Osteocyte (in vitro differentiated cells): ENCODE measurements at places on chromosomes 11 and 22. TPM values are rescaled to one million over a fixed set of nuclear protein-coding genes. Genes with fewer than 3 reads are reported as not detected.

DNA sequence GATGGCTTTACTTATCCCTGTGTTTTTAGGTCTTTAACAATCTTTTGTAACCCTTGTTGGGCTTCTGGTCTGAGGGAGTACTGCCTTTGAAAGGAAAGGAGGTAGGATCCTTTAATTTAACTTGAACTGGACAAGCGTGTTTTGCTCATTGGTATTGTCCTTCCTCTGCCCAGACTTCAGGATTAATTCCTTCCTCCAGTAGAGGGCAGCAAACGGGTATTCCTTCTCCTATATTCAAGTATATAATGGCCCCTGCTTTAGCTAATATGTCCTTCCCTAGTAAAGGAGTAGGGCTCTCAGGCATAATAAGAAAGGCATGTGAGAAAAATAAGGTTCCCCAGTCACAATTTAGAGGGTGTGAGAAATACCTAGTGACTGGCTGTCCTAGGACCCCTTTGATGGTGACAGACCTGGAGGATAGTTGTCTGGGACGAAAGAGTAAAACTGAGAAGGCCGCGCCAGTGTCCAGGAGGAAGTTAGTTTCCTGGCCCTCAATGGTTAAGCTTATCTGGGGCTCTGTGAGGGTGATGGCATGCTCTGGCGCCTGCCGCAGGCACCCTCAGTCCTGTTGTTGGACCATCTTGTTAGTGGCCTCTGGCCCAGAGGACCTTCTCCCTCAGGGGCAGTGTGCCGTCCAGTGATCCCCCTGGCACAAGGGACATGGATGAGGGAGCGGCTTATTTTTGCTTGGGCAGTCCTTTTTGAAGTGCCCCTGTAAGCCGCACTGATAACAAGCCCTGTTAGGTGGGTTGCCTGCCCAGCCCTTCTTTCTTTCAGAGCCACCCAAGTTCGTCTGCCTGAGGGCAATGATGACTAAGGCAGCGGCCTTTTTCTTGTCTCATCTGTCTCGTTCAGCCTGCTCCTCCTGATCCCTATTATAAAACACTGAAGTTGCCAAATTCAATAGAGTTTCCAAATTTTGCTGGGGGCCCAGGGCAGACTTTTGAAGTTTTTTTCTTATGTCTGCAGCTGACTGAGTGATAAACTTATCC lies 51.8 kb downstream of the C11orf71 start:
- H3K27ac ChIP-seq, result no peak overlapping the region
- H3K36me3 ChIP-seq, result no peaks in the 10 kb centered on the region
- DNase-seq, result no peak
- peaks cover 2% of the 10 kb centered on the region for H3K4me1 ChIP-seq
- H3K27me3 ChIP-seq, result no peaks in the 10 kb centered on the region

DNA sequence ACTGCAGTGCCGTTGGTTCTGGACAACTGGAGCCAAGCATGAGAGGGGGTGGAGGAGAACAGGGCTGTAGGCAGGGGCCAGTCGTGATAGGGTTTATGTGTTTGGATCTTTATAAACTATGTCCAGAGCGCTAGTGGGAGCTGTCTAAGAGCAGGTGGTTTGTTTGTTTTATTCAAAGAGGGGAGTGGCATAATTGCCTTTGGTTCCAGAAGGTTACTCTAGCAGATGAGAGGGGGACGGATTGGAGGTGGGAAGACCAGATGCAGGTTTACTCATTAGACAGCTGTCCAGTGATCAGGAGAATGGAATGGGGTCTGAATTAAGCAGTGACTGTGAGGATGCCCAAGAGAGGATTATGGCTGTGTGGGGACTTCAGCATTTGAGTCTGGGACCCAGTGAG lies 109.3 kb upstream of the TBCEL start:
- H3K27ac ChIP-seq, result no peak overlapping the region
- H3K27me3 ChIP-seq, result peaks cover 14% of the 10 kb centered on the region
- H3K36me3 ChIP-seq, result no peaks in the 10 kb centered on the region
- DNase-seq, result no peak
- no peak overlapping the region for H3K4me3 ChIP-seq

DNA sequence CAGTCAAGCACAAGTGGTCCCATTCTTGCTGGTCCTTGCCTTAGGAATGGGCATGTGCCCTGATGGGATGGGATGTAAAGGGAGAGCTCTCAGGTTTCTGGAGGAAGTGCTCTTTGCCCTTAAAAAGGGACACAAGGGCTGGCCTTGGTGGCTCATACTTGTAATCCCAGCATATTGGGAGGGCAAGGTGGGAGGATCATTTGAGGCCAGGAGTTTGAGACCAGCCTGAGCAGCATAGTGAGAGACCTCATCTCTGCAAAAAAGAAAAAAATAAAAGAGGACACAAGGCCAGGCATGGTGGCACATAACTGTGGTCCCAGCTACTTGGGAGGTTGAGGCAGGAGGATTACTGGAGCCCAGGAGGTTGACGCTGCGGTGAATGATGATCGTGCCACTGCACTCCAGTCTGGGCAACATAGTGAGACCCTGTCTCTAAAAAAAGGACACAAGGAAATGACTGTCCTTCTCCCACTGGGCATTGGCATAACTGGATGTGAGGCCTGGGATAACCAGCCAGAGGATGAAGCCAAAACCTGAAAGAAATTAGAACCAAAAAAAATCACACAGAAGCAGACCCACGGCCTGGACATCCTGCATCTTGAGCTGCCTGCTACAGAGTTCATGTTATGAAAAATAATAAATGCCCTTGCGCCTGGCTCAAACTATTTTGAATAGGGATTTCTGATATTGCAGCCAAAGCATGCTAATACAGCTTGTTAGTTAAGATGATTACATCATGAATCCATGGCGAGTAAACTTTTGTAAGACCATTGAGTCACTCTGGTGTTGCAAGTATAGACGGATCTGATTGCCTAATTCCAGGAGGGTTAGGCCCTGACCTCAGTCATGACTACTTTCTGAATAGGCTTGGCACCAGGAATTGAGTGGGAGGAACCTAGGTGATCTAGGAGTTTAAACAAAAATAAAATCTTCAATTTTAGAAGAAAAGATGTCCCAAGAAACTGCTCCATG lies 12.9 kb upstream of the CRKL start:
- H3K27me3 ChIP-seq, result peaks cover 17% of the 10 kb centered on the region
- H3K36me3 ChIP-seq, result no peaks in the 10 kb centered on the region
- no peak overlapping the region for H3K4me3 ChIP-seq
- DNase-seq, result no peak
- H3K4me1 ChIP-seq, result no peaks in the 10 kb centered on the region
- no peak overlapping the region for H3K27ac ChIP-seq

DNA sequence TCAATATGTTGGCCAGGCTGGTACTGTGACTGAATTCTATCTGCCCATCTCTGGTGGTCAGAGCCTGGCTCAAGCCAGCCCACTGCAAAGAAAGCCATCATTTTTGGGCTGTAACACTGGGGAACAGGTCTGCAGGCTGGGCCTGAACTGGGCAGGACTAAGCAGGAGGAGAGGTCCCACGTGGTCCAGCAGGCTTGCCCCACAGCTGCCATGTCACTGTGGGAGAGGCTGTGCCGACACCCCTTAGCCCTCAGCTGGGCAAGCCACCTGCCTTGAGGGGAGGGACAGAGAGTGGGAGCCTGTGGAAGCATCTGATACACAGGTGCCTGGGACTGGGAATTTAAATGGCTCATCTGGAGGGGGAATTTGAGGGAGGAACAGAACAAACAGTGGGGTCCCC lies 66.7 kb upstream of the CLTCL1 start:
- H3K36me3 ChIP-seq, result peaks cover 23% of the 10 kb centered on the region
- no peaks in the 10 kb centered on the region for H3K27me3 ChIP-seq
- no peak for DNase-seq
- H3K4me1 ChIP-seq, result no peaks in the 10 kb centered on the region

Gene WBP2NL
- not detected in 2 replicates for total RNA-seq

DNA sequence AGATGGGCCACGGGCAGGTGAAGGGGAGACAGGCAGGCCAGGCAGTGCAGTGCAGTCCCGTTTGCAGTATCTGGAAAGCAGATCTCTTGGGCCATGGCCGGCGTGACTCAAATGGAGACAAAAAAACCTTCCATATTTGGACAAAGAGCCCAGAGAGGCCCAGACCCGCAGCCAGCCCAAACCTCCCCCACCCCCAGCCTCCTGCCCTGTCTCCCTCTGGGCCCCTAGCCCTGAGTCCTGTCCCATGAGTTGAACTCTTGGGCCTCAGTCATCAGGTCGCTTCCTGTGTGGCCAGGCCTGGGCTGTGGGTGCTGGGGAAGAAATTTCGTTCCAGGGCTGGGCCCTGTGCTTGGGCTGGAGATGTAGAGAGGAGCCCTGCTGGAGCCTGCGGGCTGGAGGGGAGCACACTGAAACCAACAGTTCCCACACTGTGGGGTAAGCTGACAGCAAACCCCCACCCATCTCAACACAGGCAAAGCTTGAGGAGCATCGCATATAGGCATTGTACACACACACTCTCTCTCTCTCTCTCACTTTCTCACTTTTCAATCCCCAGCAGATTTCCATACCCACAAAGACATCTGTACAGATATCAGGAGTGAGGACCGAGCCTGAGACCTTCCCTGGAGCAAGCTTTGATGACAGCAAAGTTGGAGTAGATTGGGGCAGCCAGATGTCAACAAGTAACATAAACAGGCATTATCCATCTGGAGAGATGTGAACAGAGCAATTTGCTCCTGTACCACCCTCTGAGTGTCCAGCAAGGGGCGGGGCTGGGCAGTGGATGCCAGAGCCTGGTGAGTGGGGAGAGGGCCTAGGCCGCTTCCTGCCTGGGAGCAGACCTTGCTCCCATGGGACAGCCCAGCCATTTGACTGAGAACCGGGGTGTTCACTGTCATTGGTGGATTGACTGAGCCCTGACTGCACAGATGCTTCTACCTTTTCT lies 17.2 kb downstream of the ARHGEF17 start:
- H3K4me1 ChIP-seq, result peaks cover 88% of the 10 kb centered on the region
- peak overlapping the region; percentile 91 for H3K27ac ChIP-seq
- peaks cover 5% of the 10 kb centered on the region for H3K36me3 ChIP-seq
- H3K27me3 ChIP-seq, result no peaks in the 10 kb centered on the region

Gene MS4A15
- total RNA-seq, result not detected in 2 replicates

Gene CCDC90B
- 33.3 and 42.4 TPM in 2 replicates for total RNA-seq

- H3K4me1 ChIP-seq, result peaks cover 17% of the 10 kb centered on the region
- H3K27ac ChIP-seq, result no peak overlapping the region
- DNase-seq, result no peak
- no peak overlapping the region for H3K4me3 ChIP-seq
Observed at GRCh38 chr22:45235101-45235777, 5.5 kb downstream of the KIAA0930 start.

GRCh38 chr11:62958547-62959421 lies 26.0 kb downstream of the SLC22A6 start:
- peak; percentile 40 for DNase-seq
- H3K4me1 ChIP-seq, result peaks cover 10% of the 10 kb centered on the region
- no peaks in the 10 kb centered on the region for H3K36me3 ChIP-seq

- no peaks in the 10 kb centered on the region for H3K4me1 ChIP-seq
- H3K27ac ChIP-seq, result no peak overlapping the region
- H3K27me3 ChIP-seq, result peaks cover 39% of the 10 kb centered on the region
- DNase-seq, result no peak
- no peak overlapping the region for H3K4me3 ChIP-seq
Observed at GRCh38 chr11:121437686-121438078, 14.4 kb upstream of the SORL1 start.

Gene GVQW3
- total RNA-seq, result 3.8 and 4.2 TPM in 2 replicates
